ENCODE measurements at places on chromosomes 7 and 10.

DNA sequence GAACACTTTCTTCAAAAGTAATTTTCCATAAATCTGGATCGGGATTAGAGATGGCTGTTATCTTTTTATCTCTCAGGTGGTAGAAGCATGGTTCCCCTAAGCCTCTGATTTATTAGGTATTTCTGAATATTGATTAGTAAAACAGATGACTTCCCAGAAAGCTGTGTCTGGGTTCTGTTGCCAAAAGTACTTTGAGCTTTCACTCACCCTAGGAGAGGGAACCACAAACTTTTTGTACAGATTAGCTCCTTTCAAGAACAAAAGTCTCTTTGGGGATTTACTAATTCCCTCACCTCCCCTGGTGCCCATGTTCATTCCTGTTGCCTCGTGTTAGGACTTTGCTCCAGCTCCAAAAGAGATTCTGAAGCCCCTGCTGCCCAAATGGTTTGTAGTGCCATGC, 46.7 kb upstream of the STRIP2 start:
- DNase-seq, result no peak

DNA sequence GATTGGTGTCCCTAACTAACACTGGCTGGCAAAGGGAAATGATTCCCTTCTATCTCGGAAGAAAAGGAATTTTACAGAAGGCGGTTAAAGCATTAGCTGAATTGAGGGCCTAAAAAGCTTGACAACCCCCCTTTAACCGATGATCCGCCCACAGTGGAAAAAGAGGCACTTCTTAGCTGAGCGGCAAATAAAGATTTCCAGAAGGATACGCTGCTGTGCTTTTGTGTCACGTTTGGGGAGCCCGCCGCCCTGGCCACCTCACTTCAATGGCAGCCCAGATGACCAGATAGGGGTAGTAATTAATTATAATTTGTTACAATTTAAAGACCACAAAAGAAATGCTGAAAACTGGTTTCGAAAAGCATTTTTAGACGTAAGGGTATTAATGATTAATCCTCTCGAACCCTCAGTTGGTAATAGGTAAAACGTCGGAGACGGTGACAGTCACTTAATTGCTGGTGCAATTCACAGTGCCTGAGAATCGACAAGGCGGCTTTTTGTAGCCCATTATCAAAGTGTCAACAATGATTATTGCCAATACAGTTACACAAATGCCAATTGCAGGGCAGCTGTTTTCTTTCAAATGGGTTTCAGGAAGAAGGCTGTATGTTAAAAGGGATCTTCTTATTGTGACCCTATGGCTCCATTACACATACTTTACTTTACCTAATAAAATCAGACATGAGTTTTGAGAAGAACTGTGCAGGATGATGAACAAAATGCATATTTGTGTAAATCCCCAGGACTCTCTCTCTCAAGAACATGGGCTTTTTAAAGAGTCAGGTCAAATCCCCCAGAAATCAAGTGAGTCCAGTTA, 154.1 kb downstream of the PIP4K2A start:
- DNase-seq, result no peak

- DNase-seq, result no peak
These were observed 502.4 kb downstream of the GRID1 start for GRCh38 chr10:85864173-85864549.

GRCh38 chr10:12491491-12491890, 142.1 kb downstream of the CAMK1D start:
- no peak for DNase-seq

- peak; percentile 59 for DNase-seq
These were observed 122.5 kb upstream of the C1QL3 start for GRCh38 chr10:16644146-16644545.

DNA sequence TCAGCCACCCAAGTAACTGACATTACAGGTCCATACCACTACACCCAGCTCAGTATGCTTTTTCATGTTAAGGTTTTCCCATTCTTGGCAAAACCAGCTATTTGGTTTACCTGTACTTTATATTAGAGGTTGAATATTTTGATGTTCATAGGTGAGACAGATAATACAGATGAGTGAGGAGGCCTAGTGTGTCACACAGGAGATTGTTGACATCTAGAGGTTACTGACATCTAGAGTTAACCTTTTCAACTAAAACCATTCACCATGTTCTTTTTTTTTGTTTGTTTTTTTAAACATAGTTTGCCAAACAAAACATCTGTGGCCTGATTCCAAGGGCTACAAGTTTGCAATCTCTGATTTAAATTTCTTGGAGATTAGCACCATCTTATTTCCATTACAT, 8.0 kb downstream of the GHITM start:
- DNase-seq, result no peak

GRCh38 chr7:152884321-152884720, 124.8 kb downstream of the ACTR3B start:
- no peak for DNase-seq

GRCh38 chr10:78155722-78156121, 122.1 kb downstream of the RPS24 start:
- DNase-seq, result no peak

- peak; percentile 87 for DNase-seq
These were observed 1.2 kb downstream of the CLDN4 start for GRCh38 chr7:73831834-73832651.

DNA sequence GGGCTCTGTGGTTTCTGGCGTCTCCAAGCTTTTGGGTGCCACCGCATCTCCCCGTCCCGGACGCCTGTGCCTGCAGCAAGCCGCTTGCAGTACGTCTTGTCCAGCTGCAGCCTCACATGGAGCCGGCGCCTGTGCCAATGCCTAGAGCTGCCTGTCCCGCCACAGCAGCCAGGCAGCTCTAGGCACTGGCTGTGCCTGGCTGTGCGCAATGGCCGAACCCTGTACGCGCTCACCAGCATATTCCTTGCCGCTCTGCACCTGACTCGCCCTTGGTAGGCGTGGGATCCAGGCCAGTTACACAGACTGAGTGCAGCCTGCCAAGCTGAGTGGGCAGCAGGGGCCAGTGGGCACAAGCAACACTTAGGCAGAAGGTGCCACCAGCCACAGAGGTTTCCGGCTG, 381.2 kb upstream of the SORCS1 start:
- DNase-seq, result no peak

DNA sequence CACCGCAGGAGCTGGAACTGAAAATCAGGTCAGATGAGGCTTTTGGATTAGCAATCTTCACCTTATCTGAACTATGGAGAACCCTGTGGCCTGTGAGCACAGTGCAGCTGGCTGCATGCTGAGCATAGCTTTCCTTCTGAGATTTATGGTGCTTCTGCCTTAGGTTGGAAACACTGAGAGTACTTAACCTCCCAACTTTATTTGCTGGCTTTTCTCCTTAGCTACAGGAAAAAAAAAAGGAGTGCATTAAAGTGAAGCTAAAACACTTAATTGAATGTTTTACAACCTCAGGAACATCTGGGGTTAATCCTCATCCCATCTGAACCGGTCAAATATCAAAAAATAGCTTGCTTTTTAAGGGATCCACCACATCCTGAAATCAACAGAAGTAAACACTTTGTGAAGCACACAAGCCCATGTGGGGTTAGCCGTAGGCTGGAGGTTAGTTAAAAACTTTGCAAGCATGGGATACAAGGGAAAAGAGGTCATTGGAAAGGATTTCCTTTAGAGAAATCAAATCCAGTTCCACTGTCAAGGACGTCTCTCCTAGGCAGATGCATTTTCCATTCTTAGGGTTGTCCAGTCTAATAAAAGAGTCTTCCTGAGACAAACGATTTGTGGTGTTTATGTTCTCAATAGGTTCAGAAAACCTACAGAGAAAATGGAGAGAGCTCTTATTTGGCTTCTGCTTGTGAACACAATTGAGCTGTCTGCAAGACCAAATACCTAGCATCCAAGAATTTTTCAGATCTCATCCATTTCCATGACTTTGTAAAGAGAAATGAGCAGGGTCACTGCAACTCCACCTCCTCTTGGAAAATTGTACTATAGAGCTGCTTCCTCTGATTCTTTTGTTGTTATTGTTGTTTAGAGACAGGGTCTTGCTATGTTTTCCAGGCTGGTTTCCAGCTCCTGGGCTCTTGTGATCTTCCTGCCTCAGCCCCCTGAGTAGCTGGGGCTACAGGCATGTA, 470.4 kb upstream of the IGFBP3 start:
- no peak for DNase-seq
